Lower leg skin (tissue), 4 donors: ENCODE measurements at places on chromosomes 7 and 10. TPM values are rescaled to one million over a fixed set of nuclear protein-coding genes. Genes with fewer than 3 reads are reported as not detected.
A peak's percentile ranks its signal among the peaks of the same experiment; 100 is the strongest.

DNA sequence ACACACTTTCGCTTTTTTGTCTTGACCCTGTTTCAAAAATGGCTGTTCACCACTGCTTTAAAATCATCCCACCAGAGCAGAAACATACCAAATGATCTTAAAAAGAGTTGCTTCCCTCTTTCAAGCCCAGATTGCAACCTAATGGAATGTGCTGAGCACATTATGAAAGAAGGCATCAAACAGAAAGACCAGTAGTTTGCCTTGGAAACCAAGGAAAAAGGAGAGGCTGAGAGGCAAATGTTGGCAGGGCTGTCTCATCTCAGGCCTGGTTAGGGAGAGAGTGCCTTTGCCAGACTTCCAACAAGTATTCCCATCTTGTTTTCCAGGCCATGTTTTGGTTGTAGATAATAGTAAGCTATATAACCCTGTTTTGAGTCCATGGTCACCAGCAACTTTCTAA, 64.3 kb downstream of the ABCB4 start:
- no peak for DNase-seq

- DNase-seq = no peak
These were observed 82.7 kb upstream of the KLF6 start for GRCh38 chr10:3867454-3868270.

- DNase-seq = no peak
These were observed 45.7 kb upstream of the GJD4 start for GRCh38 chr10:35559416-35559815.

DNA sequence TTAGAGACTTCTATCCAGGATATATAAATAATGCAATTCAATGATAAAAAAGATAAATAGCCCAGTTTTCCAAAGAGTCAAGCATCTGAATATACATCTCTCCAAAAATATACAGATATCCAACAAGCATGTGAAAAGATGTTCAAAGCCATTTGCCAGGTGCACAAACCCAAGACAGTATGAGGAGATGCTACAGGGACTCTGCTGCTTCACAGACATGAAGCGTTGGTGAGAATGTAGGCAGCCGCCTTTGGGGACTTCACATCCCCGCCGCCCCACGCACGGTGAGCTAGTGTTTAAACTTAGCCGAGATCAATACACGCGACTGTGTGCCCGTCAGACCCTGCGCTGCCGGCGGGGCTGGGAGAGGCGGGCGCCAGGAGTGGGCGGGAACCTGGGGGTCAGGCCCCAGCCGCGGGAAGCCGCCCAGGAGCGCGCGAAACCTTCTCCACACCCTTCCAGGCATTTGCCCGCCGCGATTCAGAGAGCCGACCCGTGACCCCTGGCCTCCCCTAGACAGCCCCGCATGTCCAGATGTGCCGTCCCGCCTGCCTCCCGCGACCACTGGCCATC, 927 bp upstream of the ALOX5 start:
- no peak for DNase-seq

GRCh38 chr10:113362645-113363091, 190.2 kb upstream of the HABP2 start:
- no peak for DNase-seq

- DNase-seq = no peak
These were observed 9.5 kb downstream of the C7orf25 start for GRCh38 chr7:42902331-42902730.

DNA sequence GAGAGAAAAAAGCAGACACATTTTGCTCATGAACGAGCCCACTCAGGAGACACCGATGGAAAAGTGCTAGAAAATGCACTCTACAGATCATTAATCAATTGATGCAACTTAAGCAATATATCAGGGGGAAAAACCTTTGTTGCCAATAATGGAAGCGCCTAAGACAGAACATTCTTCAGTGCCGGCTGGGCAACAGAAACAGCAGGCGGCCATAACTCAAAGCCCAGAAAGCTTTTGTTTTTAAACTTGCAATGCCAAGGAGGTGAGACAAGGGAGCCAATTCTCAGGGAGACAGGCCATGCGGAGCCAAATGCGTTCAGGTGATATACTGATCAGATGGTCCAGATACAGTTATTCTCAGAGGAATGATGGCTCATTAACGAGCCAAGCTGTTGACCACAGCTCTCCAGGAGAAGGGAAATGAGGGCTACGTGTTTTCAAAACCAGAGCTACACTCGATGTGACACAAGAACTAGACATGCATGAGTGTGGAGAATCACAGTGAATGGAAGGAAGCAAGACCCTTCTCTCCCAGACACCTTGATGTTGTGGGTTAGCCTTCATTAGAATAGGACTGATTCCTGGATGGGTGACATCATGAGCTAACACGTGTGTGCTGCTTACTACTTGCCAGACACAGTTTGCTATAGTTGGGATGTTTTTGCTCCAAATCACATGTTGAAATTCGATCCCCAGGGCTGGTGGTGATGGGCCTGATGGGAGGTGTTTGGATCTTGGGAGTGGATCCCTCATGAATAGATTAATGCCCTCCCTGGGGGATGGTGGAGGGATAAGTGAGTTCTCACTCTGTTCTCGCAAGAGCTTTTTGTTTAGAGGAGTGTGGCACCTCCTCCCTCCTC, 79.1 kb upstream of the KCNMA1 start:
- DNase-seq = no peak

DNA sequence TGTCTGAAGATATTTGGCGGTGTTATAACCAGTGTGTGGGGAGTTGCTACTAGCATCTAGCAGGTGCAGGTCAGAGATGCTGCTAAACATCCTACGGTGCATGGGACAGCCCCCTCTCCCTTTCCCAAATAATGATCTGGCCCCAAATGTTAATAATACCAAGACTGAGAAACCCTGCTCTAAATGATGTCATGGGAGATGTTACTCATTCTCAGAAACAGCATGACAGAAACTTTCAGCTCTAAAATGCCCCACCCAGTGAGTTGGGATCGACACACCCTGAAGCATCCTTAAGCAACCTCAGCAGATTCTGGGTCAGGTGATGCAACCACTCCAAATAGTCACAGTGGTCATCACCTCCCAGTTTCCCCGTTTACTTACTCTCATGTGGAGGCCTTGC, 108.8 kb upstream of the MPP7 start:
- DNase-seq = no peak

- peak; percentile 79 for DNase-seq
These were observed 26.2 kb downstream of the PAPOLB start for GRCh38 chr7:4835398-4836205.

DNA sequence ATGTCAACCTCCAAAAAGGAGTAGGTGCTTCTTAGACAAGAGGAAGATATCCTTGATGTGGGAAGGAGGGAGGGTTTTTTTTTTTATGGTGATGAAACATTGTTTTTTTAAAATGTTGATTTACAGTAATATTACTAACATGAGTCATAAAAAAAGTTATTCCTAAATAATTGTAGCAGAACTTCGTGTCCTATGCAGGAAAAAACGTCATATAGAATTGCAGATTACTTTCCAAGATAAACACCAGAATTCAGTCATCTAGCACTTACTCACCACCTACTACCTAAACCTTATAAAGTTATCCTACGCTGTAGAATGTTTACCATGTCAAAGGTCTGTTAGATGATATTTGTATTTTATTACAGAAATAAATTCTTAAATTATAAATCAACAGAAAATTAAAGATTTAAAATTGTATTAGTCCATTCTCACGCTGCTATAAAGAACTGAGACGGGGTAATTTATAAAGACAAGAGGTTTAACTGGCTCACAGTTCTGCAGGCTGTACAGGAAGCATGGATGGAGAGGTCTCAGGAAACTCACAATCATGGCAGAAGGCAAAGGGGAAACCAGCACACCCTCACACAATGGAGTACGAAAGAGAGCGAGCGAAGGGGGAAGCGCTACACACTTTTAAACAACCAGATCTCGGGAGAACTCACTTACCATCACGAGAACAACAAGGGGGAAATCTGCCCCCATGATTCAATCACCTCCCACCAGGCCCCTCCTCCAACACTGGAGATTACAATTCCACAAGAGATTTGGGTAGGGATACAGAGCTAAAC, 105.2 kb upstream of the NEBL start:
- no peak for DNase-seq

GRCh38 chr7:145360511-145361100, 524.8 kb upstream of the TPK1 start:
- DNase-seq = no peak

DNA sequence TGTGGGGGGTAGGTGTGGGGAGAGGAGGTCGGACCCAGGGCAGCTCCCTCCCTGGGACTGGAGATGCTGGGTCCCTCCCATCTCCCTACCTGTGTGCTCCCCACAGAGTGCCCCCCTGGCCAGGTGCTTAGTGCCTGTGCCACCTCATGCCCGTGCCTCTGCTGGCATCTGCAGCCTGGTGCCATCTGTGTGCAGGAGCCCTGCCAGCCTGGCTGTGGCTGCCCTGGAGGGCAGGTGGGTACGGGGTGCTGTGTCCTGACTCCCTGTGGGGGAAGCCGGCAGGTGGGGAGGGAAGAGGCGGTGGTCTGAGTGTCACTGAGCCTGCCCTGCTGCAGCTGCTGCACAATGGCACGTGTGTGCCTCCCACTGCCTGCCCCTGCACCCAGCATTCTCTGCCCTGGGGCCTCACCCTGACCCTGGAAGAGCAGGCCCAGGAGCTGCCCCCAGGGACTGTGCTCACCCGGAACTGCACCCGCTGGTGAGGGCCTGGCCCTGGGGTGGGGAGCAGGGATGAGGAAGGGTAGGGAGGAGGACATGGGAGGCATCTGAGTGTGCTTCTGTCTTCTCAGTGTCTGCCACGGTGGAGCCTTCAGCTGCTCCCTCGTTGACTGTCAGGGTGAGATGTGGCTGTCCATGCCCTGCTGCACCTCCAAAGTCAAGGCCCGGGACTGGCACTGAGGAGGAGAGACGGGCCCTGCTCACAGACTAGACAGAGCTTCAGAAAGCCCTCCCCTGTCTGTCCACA, 11.7 kb upstream of the ZNF862 start:
- DNase-seq = no peak

DNA sequence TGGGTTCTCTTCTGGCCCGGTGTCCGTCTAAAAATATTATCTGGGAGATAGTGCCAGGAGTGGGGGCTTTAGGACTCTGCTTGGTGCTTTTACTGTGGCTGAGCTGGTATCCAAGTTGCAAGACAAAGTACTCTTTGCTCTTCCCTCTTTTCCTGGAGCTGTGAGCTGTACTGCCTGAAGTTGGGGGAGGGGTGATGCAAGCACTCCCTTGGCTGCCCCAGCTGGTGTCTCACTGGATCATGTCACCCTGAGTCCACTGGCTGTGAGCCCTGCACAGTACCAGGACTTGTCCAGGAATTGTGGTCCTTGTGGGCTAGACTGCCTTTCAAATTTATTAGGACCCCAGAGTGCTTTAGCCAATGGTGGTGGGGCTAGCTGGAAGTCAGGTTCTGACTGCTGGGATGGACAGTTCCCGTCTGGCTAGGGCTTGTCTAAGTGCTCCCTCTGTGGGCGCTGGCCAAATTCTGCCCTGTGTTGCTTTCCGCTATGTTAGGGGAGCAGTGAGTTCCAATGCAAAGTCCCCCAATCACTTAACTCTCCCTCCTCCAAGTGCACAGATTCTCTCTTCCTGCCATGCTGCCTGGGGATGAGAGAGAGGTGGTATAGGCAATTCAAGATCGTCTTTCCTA, 13.1 kb downstream of the CC2D2B start:
- DNase-seq = no peak

ATP6V1F gene
- 154 TPM for total RNA-seq

FANK1 gene
- 4.6 TPM for total RNA-seq

SPDYE2B gene
- total RNA-seq = not detected

CYP26C1 gene
- total RNA-seq = not detected

ELMO1 gene
- total RNA-seq = 18.4 TPM

HOXA5 gene
- total RNA-seq = 5.8 TPM

CAMK1D gene
- 33.4 TPM for total RNA-seq

MNX1 gene
- not detected for total RNA-seq

TSPAN12 gene
- total RNA-seq = 1.3 TPM

CALHM3 gene
- total RNA-seq = not detected

GET4 gene
- 46.1 TPM for total RNA-seq
